ENCODE measurements at places on chromosomes 13 and 19.
A peak's percentile ranks its signal among the peaks of the same experiment; 100 is the strongest.

- DNase-seq = no peak
Observed at GRCh38 chr13:106498571-106498970, 36.9 kb downstream of the EFNB2 start.

- DNase-seq = no peak
Observed at GRCh38 chr13:80413611-80414010, 72.7 kb upstream of the SPRY2 start.

GRCh38 chr13:78836238-78836784, 177.4 kb upstream of the OBI1 start:
- DNase-seq = no peak

DNA sequence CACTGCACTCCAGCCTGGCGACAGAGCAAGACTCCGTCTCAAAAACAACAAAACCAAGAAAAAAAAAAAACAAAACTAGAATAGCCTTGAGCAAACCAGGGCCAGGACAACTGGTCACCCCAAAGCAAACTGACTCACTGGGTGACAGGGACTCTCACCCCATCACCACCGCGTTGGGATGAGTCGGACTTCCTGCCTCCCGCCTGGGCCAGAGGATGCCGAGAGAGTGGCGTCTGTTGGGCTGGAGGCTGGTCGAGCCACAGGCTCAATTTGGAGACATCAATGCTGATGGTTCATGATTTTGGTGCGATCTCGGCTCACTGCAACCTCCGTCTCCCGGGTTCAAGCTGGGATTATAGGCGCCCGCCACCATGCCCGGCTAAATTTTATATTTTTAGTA, 11.6 kb downstream of the TMPRSS9 start:
- no peak for DNase-seq

DNA sequence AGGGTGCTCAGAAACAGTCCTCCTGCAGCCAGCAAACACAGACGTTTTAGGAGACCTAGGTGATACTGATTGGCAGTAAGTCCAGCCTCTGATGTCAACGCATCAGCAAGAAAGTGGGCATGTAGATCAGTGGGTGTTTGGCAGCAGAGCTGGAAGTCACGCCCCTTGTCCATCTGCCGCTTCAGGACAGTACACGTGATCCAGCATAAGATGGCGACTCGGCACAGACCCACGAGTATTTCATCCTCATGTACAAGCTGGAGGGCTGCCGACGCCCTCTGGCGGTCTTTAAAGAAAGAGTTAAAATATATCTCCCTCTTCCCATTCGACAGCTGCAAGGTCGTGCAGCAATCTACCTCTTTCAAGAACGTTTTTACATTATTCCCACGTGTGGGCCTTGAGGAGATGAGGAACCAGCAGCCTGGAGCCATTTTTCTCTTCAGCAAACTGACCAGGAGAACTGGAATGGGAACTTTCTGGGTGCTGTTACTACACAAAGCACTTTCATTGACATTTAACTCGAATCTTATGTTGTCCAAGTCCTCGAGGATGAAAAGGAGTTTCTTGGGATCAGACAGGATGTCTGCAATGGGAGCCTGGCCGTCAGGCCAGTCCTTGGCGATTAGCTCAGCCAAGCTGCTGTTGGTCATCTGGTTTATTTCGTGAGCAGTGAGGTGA, 22.3 kb downstream of the NLRP11 start:
- no peak for DNase-seq

DNA sequence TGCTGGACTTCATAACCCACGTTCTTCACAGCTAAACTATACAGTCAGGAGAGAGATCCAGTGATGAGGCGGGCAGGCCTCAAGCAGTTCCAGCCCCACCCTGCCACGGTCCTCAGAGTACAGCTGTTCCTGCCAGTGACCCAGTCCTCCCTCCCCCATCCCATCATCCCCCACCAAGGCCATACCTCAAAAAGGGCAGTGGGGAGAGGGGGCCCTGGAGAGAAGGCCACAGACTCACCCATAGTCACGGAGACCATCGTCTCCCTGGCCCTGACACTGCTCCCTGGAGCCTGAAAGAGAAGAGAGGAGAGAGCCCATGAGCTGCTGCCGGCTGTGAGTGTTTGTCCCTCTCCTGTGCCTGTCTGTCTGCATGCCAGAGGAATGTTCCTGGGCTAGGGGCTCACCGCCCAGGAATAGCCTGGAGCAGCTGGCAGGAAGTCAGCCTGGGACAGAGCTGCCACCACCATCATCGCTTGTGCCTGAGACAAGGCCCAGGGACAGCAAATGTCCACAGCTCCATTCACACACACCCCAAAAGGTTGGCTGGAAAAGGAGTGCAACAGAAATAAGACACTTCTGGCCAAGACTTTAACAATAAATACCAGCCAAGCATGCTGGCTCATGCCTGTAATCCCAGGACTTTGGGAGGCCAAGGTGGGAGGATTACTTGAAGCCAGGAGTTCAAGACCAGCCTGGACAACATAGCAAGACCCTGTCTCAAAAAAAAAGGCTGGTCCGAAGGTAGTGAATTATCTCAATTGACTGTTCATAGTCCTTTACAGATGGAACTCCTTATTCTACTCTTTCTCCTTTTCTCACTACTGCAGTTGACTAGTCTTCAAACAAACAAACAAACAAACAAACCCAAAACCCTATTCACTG, 6.4 kb downstream of the C19orf47 start:
- no peak for DNase-seq

DNA sequence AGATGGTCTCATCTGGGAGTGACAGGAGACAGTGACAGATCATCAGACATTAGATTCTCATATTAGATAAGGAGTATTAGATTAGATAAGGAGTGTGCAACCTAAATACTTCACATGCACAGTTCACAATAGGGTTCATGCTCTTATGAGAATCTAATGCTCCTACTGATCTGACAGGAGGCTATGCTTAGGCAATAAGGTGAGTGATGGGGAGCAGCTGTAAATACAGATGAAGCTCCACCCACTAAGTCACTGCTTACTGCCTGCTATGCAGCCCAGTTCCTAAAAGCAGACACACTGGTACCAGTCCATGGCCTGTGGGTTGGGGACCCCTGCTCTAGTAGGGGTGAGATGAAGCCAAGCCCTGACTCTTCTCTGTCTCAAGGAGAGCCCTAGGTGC, 10.0 kb upstream of the IGFL3 start:
- DNase-seq = no peak

DNA sequence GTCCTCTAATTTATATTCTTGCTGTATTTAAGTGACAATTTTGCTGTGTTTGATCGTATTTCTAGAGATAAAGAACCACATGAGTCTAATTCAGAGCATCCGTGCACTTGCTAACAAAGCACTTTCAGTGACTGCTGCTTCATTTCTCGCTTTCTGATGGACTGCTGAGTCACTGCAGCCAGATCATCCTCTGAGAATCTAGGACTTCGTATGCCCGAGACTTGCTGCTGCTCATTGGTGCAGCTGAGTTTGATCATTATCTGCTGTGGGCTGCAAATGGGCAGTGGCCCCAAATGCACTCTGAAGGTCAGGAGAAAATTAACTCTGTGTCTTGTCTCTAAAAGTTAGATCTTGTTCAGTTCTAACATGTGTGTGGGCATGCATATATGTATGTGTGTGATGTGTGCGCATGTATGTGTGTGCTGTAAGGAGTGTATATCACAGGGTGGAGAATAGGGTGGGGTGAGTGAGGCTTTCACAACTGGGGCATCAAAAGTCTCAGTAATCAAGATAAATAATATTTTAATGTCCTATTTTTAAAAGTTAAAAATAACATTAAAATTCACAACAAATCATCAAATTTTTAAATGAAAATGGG, 342.6 kb downstream of the MTUS2 start:
- no peak for DNase-seq

DNA sequence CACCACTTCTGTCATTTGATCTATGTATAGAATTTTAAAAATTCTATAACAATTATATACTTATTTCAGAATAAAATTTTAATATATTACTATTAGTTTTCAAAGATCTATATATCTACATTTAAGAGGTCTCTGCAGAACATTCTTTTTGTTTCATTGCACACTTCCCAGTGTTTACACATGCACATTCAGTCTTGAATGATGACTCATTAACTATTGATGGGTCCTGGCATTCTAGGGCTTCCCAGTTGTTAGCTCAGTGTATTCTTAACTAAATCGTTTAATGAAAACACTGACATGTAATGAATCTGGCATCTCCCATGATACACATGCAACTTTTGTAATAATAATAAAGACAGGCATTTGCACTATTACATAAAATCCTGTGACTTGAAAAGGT, 324.6 kb downstream of the KLF12 start:
- no peak for DNase-seq

GRCh38 chr19:4559569-4559968, at the start of gene SEMA6B:
SEMA6B (minus strand) TSS chr19:4559684; CDS start chr19:4558457, 1,227 bp downstream.
- DNase-seq = no peak

- no peak for DNase-seq
Observed at GRCh38 chr13:44934724-44935123, 54.5 kb downstream of the NUFIP1 start.

- DNase-seq = no peak
Observed at GRCh38 chr13:26457212-26457611, 100.3 kb upstream of the WASF3 start.

GRCh38 chr19:17285415-17286135, 3.9 kb downstream of the ANKLE1 start:
- DNase-seq = no peak

DNA sequence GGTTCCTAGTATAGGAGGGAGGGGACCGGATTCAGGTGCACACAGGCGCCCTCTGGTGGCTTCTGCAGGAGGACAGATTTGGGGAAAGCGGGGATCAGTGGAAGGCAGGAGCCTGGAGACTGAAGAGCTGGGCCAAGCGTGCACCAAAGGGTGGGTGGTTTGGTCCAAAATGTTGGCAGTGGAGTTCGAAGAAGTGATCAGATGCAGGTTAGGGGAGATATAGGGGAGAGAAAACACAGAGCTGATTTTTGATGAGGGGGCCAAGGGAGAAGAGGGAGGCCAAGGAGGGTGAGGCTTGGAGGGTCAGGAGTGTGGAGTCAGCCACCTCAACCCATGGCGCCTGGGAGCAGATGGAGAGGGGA, 6.8 kb upstream of the CARM1 start:
- DNase-seq = peak; percentile 76

DNA sequence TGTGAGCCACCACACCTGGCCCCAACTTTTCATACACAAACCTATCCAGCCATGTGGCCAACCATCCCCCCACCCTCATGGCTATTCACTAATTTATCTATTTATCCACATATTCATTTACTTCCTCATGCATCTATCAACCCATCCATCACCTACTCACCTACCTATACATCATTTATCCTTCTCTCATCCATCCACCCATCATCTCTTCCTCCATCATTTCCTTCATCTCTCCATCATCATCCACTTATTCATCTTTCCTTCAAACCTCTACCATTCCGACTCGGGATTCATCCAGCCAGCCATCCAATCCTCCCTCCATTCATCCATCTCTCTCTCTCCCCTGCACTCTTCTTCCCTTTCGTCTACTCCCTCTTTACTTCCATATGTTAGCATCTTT, 54.6 kb downstream of the RYR1 start:
- DNase-seq = no peak

GRCh38 chr13:27112006-27112405, 59.6 kb downstream of the USP12 start:
- DNase-seq = no peak

DNA sequence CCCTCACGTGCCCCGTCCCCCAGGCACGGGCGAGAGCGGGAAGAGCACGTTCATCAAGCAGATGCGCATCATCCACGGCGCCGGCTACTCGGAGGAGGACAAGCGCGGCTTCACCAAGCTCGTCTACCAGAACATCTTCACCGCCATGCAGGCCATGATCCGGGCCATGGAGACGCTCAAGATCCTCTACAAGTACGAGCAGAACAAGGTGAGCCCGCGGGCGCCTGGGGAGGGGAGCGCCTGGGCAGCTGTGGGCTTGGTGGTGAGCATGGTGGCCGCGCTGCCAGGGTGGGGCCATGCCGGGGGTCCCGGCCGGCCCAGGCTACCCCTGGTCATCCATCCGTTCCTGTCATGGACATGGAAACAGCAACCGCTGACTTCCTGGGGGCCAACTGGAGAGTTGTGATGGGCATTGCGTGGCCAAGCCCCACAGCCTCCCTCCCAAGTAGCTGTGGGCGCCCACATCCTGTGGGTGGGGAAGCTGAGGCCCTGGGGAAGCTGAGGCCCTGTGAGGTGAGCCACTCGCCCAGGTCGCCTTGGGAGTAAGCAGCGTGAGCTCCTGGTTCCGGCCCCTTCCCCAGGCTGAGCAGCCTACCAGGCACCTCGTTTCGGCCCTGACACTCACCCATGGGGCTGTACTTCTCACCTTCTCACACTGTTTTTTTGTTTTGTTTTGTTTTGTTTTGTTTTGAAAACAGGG, 16.1 kb downstream of the GNA11 start:
- DNase-seq = no peak

DNA sequence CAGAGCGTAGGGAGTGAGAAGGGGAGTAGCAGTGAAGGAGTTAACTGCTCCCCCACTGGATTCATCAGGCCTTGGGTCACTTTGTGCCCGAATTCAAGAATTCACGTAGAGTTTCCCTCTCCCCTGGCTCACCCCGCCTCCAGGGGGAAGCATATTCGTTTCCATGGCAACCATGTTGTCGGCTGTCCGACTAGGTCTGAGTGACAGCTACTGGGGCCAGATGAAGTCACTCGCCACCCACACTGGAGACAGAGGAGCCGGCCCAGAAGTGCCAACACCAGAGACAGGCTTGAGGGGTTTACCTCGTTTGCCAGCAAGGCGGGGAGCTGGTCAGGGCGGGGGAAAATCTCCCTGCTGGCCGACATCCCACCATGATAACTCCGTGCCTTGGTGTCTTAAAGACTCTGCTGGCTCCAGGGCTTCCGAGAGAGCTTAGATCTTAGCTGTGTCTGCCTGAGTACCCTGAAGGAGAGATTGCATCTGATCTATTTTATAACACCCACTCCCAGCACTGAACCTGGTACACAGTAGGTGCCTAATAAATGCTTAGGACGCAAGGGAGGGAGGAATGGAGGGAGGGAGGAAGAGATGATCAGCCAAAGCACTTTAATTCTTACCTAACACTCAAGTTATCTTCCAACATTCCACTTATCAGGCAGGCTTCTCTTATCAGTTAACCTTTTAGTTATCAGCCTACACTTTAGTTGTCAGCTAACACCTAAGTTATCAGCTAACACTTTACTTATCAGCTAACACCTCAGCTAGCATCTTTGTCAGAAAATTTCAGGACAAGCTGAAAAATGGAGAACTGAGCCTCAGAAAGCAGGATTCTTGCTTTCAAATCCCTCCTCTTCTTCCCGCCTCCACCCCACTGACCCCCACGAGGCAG, 57.2 kb upstream of the ZNRF4 start:
- no peak for DNase-seq

GRCh38 chr13:23469951-23470421, 36.5 kb upstream of the SACS start:
- DNase-seq = no peak

GRCh38 chr19:31715249-31715945, 366.2 kb upstream of the TSHZ3 start:
- DNase-seq = no peak

- no peak for DNase-seq
Observed at GRCh38 chr13:24500977-24501376, 11.6 kb downstream of the PARP4 start.

- no peak for DNase-seq
Observed at GRCh38 chr13:70310396-70311119, 202.3 kb upstream of the KLHL1 start.

- DNase-seq = no peak
Observed at GRCh38 chr13:71417205-71417604, 449.8 kb downstream of the DACH1 start.

GRCh38 chr13:73189776-73190175, 131.0 kb downstream of the KLF5 start:
- DNase-seq = no peak
